ENCODE measurements at places on chromosomes 2 and 18.

DNA sequence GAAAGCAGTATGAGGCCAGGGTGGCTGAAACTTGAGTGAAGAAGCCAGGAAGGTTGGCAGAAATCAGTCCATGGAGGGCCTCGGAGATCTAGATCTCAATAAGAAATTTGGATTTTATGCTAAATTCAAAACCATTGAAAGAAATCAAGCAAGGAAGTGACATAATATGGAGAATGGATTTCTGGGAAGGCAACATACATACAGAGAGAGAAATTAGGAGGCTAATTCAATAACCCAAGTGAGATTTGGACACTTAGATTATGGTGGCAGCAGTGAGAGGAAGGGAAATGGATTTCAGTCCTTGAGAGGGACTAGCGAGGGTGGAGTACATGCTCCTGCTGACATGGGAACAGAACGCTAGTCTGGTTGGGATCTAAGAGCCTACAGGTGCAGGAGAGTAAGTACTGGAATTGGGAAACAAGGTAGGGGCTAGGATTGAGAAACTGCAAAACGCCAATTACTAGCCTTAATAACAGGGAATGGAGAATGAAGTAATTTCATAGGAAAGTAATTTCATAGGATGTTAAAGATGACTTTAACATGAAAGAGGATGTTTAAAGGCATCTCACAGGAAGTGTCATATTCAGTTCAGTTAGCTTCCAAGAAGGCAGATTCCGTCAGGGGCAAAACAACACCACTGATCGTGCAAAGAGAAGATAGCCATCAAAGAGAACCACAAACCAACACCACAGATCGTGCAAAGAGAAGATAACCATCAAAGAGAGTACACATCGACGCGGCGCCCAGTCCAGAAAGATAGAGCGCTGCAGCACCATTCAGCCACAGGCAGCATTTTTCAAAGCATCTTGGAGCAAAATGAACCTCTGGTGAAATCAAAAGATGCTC is 27.2 kb downstream of the CDKL4 start:
- no peak for DNase-seq

DNA sequence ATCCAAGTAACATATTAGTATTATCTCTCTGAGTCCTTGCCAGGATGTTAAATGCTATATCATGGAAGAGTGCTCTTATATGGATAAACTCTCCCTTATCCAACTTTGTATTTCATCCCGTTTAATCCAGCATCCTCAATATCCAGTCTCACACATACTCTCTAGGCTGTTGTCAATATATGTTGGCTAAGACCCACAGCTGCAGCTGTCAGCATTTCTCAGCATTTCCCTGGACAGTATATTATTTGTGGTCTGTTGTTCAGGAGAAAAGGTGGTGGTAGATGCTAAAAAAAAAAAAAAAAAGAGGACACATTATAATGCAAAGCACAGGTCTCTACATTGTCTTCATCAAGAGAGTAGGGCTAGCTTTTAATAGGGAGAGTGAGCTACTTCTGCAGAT is 1368.0 kb upstream of the ZEB2 start:
- no peak for DNase-seq

DNA sequence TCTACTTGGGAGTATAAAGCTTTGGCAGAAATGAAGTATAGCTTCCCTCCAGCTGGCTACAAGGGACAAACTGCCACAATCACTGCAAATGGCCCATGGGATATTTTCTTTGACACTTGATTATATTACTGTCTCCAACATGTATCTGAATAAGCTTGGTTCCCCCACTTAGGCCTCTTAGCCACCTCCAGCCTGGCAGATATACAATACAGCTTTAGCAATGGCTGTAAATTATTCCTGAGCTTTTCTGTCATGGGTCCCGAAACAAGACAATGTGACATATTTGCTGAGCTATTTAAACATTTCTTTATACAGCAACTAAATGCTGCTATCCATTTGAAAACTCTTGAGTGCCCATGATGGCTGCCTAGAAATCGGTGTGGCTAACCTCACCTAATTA is 406.2 kb downstream of the SUCLG1 start:
- DNase-seq, result no peak

DNA sequence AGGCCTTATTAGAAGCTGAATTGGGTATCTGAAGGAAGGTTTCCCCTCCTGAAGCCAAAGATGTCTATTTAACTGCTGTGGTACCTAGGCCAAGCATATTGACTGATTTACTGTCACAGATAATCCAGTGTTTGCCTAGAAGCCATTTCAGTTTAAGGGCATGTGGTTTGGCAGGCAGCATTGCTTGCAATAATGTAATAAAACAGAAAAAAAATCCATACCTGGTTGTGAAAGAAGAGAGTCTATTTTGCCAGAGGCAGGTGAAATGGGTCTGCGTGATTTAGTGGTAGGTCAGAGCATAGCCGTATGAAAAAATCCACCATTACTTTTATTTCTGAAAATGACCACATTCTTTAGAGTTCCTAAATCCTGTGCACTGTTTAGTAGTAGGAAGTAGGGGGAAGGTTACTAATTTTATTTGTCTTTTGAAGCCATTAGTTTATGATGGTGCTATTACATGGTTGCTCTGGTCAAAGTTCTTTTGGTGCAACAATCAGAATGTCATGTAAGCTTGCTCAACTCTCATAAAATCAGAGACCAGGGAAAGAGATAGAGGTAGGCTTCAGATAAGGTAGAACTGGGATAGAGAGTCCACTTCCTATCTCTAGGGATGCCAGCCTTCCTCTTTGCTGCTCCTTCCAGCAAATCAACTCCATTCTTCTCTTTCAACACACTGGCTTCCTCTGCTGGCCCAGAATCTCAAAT is 343.4 kb downstream of the GPD2 start:
- no peak for DNase-seq
